Esophagus (tissue), 2 donors: ENCODE measurements at places on chromosomes 4 and X. TPM values are rescaled to one million over a fixed set of nuclear protein-coding genes. Genes with fewer than 3 reads are reported as not detected.

Gene ATP1B4
- polyA plus RNA-seq = not detected

Gene HAUS3
- polyA plus RNA-seq = 8.1 TPM

Gene LARP7
- 27.4 TPM for polyA plus RNA-seq

Gene ERAS
- polyA plus RNA-seq = 0.05 TPM

Gene DCAF12L2
- polyA plus RNA-seq = 0.02 TPM

Gene FAM149A
- 6.7 TPM for polyA plus RNA-seq

Gene ARHGAP4
- polyA plus RNA-seq = 10.6 TPM

Gene CLOCK
- polyA plus RNA-seq = 8.3 TPM

Gene FGF13
- 0.49 TPM for polyA plus RNA-seq

Gene DAPP1
- polyA plus RNA-seq = 40.6 TPM

Gene CBR4
- 6.1 TPM for polyA plus RNA-seq

Gene EFHC2
- 1.1 TPM for polyA plus RNA-seq

Gene NPY2R
- not detected for polyA plus RNA-seq

Gene HERC3
- 9.9 TPM for polyA plus RNA-seq

Gene IGBP1
- polyA plus RNA-seq = 25.2 TPM

Gene CXCR3
- polyA plus RNA-seq = 0.64 TPM

Gene C4orf46
- 2.0 TPM for polyA plus RNA-seq

Gene ETDA
- not detected for polyA plus RNA-seq

Gene PAGE2B
- 0.49 TPM for polyA plus RNA-seq

Gene SMIM10
- 1.8 TPM for polyA plus RNA-seq

Gene SCML1
- 12.5 TPM for polyA plus RNA-seq

Gene CT45A5
- not detected for polyA plus RNA-seq

Gene SCOC
- 42.4 TPM for polyA plus RNA-seq

Gene ADH1A
- polyA plus RNA-seq = not detected

Gene LUZP4
- not detected for polyA plus RNA-seq

Gene TIGD4
- 0.04 TPM for polyA plus RNA-seq

Gene F9
- polyA plus RNA-seq = not detected

Gene TSPAN7
- 6.1 TPM for polyA plus RNA-seq

Gene LPAR4
- polyA plus RNA-seq = 0.06 TPM
